ENCODE measurements at places on chromosomes 7 and 10.

DNA sequence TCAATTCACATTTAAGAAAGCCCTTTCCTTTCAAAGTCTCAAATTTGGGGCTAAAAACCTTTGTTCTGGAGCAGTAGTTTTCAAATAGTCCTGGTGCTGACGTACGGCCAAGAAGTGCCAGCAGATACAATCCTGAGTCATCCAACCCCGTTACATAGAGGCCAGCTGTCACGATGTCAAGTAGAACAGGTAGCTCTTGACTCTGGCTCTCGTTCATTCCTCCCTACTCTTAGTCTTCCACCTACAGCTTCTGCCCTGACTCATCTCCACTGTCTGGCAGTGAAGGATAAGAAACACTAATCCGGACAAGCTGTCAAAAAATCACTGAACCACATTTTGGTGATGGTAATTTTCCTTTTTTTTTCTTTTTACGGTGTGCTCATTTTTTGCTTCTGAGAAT is 132.4 kb upstream of the PTN start:
- no peak for DNase-seq

DNA sequence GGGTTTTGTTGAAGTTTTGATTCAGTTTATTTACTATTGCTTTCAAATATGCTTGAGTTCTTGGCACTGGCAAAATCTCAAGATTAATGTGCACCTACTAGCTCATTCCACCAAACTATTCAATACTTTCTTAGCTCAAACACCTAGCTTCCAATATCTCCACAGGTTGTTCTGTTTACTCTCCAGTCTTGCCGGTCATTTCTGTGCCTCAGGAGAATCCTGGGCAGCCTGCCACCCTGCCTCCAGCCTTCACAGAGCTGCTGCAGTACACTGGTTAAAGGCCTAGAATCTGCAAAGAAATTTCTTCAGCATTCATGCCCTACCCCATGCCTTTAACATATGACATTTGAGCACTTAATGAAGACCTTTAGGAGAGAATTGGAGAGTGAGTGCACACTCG is 4.0 kb upstream of the TMEM106B start:
- no peak for DNase-seq

- no peak for DNase-seq
Observed at GRCh38 chr7:158395780-158396278, 191.8 kb downstream of the PTPRN2 start.

DNA sequence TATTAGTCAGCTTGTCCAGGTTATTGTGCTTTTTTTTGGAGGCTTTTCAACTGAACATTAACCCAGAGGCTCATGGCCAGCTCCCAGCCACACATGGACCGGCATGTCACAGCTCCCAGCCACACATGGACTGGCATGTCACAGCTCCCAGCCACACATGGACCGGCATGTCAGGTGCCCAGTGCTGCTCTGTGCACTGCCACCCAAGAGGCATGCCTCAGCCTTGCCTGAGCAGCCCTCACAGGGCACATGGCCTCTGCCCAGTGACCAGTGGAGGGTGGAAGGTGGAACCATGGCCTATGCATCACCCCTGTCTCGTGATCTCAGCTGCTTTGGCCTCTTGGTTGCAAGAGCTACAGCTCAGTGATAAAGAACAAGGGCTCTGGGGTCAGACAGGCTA is 119.8 kb downstream of the OAT start:
- no peak for DNase-seq

GRCh38 chr7:94529516-94529915 is 19.9 kb downstream of the CASD1 start:
- DNase-seq, result peak; percentile 38

- no peak for DNase-seq
Observed at GRCh38 chr10:28644647-28645046, 32.7 kb upstream of the BAMBI start.

DNA sequence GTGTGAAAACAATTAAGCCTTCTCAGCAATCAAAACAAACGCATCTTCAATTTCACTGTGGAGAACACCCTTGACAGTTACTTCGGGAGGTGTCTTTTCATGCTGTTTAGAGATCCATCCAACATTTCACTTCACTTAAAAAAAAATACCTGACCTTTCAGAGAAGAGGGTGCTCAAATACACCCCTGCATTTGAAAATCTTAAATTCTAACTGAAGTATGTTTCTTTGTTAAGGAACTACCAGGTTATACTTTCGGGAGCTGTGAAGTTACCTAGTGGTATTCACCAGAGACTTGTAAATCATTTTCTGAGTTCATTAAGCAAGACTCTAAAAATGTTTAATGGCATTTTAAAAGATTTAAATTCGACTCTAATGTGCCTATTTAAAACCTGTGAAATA is 38.8 kb downstream of the CNPY1 start:
- DNase-seq, result no peak

- DNase-seq, result no peak
Observed at GRCh38 chr10:34454590-34455261, 360.4 kb downstream of the PARD3 start.

DNA sequence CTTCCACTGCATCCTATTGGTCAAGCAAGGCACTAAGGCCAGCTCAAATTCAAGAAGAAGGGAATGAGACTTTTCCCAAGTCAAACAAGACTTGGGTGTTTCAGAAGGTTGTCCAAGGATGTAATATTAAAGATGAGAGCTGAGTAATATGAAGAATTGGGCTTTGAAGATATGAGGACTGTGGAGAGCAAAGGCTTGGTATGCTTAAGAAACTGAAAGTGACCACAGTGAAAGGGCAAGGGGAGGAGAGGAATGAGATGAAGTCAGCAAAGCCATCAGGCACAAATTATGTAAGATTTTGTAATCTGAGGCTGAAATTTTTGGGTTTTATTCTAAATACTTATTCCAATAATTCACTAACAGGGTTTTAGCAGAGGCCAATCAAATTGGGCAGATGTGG is 38.6 kb upstream of the NPY start:
- no peak for DNase-seq

GRCh38 chr7:155995183-155995612 is 182.9 kb upstream of the SHH start:
- DNase-seq, result no peak

GRCh38 chr7:139798221-139798620 is 20.4 kb upstream of the HIPK2 start:
- no peak for DNase-seq

- DNase-seq, result no peak
Observed at GRCh38 chr10:68816796-68817412, 10.4 kb upstream of the STOX1 start.

Data from AG09309 (cell line).